ENCODE measurements at places on chromosomes 13 and 19.

GRCh38 chr13:57045826-57046546 is 94.7 kb upstream of the PRR20A start:
- DNase-seq, result no peak

GRCh38 chr13:38965281-38965680 is 25.4 kb downstream of the STOML3 start:
- DNase-seq, result no peak

DNA sequence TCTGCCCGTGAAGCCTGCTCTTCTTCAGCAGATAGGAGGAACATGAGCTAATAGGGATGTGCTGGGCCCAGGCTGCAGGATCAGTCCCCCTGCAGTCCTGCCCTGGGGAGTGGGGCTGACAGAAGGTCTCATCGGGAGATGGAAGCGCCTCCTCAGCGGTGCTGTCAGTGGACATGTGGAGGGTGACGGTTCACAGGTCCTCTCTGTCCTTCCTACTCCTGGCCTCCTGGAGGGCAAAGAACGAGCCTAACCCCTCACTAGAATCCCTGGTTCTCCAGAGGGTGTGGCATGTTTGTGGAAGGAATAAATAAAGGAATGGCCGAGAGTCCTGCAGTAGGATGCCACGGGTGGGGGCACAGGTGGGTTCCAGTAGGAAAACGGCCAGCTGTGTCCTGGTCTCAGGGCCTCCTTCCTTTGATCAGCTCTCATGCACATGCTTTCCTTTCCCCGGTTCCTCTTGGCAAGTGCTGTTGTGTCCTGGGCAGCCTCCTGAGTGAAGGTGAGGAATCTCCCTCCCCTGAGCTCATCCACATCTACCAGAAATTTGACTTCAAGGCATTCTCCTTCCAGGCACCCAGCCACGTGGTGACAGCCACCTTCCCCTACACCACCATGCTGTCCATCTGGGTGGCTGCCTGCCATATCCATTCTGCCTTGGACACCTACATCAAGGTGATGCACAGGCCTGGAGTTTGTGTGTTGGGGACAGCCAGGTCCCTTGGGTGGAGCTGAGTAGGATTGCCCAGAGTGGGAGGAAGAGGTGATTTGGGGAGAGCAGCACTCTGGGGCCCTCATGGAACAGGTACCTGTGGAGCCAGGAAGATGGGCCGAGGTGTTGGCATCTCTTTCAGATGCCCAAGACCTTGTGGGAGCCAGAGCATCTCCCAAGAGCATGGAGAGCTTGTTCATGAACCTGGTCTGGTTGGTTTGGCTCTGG is 28.6 kb upstream of the ZNF492 start:
- DNase-seq, result no peak

DNA sequence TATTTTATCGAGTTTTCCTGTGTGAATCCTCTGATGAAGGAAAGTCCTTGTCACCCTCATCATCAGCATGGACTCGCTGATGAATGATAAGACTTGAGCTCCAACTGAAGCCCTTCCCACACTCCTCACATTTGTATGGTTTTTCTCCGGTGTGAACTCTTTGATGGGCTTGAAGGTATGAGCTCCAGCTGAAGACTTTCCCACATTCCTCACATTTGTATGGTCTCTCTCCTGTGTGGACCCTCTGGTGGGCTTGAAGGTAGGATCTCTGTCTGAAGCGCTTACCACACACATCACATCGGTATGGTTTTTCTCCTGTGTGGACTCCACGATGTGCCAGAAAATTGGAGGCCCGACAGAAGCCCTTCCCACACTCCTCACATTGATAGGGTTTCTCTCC is 21.7 kb downstream of the ZNF45 start:
- DNase-seq, result no peak

DNA sequence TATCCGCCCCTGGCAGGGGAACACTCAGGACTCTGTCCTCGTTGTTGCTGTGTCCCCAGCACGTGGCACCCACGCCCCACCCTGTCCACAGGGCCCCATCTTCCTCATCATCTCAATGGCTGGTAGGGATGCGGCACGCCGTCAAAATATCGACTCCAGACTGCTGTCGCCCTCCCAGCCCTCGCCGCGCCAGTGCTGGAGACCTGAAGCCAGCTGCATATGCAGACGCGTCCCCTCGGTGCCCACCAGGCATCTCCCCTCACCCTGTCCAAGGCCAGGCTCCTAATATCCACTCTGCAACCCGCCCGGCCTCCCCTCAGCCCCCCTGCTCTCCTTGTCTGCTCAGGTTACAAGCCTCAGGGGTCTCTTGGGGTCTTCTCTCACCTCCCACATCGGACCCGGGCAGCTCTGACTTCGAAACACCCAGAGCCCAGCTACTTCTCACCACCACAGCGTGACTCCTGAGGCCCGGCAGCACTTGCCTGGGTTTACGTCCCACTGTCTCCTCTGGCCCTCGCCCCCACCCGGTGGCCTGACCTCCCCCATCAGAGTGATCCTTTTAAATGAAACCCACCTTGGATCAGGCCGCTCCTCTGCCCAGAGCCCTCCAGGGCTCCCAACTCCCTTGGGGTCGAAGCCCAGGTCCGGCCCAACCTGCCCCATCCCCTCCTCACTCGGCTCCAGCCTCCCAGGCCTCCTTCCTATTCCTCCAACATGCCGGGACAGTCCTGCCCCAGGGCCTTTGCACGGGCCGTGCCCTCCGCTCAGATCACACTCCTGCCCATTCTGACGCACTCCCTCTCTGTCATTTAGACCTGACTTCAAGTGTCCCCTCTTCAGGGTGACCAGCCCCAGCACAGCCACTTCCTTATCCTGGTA is 12.5 kb downstream of the PLIN4 start:
- DNase-seq, result no peak

DNA sequence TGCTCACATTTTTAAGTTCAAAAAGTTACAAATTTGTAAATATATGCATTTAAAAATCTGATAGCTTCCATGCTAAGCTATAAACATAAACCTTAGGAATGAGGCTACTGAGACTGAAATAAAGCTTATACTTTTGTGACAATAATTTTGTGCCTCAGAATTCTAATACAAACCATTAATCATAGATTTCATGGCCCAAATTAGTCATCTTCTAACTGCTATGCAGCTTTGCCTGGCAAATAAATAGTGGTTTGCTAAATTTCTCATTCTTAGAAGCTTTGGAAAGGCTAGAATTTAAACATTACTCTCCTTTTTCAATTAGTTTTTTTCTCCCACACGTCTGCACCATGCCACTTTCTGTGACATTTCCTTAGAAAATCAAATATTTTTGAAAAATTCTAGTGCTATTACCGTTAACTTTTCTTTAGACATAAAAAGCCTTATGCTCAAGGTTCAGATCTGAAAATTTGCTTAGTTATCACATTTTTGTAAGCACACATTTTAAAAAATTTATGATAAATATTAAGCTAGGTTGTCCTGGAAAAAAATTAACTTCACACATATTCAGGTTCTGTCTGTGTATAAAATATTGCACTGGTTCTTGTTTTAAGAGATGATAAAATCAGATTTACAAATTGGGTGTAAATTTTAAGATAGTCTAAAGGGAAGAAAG is 46.9 kb downstream of the FNDC3A start:
- no peak for DNase-seq

DNA sequence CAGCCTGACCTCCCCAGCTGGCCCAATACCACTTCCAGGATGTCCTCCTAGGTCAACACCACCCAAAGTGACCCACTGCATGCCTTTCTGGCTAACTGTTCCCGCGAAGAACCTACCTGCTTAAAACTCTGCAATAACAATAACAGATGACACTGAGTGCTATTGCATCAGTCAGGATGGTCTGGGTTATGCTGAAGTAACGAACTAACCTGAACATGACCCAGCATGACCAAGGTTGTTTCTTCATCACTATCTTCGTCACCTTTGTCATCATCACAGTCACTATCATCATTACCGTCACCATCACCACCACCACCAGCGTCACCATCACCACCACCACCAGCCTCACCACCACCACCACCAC is 10.6 kb upstream of the FXYD3 start:
- DNase-seq, result no peak

- peak; percentile 26 for DNase-seq
Measured at GRCh38 chr13:80361883-80362327, 21.0 kb upstream of the SPRY2 start.

DNA sequence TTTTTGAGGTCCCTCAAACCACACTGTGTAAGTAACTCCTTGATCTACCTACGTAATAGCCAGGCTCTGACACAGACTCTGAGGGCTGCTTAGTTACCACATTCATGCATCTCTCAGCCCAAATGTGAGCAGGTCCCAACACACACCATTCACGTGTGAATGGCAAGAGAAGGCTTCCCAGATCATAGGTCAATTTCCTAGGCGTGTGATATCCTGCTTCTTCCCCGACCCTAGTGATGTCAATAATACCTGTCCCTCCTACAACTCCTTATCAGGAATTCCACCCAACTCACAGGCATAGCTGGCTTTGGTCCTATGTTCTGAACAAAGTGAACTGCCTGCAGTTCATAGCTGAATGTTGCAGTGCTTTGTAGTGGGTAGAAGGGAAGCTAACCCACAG is 334.5 kb downstream of the RFC3 start:
- DNase-seq, result no peak

GRCh38 chr13:24012648-24013047 is 115.3 kb upstream of the C1QTNF9B start:
- DNase-seq, result peak; percentile 4

DNA sequence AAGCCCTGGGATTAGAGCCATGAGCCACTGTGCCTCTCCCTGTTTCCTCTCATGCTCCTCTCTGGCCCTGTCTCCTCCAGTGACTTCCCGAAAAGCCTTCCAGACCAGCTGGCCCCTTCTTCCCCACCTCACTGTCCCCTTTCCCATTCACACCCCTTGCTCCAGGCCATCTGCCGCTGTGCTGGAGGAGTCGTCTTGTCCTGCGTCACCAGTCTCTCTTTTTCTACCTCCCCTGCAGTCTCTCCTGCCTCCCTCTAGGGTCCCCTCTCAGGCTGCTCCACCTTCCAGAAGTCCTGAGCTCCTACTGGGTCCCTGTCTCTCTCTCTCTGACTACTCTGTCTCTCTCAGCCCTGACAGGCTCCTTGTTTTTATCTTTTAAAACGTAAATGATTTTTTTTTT is 5.3 kb upstream of the FFAR1 start:
- DNase-seq, result no peak

DNA sequence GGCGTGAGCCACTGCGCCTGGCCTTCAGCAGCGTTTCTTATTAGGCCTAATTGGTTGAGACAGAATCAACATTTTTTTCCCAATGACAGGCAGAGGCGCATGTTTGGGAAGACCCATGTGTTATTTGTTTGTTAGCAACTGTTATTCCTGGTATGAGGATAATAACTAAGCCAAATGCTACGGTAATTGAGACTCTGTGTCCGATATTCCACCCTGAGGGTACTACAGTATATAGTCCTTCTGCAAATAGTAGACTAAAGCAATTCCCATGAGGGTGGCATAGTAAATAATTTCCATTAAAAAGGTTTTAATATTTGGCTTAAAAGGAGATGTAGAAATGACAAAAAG is 18.4 kb upstream of the CCL25 start:
- DNase-seq, result no peak

GRCh38 chr13:104980586-104980985 is 1554.9 kb downstream of the EFNB2 start:
- no peak for DNase-seq

DNA sequence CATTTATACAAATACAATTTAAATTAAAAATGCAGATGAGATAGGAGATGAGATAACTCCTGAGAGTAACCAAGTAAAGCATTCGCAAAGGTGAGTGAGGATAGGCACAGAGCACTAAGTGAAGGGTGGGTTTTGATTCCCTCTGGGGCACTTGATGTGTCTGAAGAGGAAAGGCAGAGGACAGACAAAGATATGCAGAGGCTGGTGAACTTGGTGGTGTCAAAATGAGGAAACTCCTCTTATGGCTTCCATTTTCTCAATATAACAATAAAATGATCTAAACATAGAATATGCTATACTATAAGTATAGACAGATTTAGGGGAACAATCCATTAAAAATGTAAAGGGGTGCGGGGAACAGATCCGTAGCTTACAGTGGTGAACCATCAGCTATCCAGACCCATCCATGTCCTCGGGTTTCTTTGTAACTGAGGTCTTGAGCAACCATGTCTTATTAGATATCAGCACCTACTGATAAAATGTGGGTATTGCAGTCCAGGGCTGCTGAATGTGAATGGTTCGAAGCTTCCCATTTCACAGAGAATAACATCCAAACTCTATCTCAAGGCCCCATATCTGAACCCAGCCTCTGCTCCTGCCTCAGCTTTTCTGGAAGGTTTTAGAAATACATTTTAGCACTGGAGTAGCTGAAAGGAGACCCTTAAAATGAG is 73.9 kb upstream of the SLC10A2 start:
- DNase-seq, result peak; percentile 44

- DNase-seq, result no peak
Measured at GRCh38 chr19:55106591-55106990, 10.8 kb downstream of the PPP1R12C start.

DNA sequence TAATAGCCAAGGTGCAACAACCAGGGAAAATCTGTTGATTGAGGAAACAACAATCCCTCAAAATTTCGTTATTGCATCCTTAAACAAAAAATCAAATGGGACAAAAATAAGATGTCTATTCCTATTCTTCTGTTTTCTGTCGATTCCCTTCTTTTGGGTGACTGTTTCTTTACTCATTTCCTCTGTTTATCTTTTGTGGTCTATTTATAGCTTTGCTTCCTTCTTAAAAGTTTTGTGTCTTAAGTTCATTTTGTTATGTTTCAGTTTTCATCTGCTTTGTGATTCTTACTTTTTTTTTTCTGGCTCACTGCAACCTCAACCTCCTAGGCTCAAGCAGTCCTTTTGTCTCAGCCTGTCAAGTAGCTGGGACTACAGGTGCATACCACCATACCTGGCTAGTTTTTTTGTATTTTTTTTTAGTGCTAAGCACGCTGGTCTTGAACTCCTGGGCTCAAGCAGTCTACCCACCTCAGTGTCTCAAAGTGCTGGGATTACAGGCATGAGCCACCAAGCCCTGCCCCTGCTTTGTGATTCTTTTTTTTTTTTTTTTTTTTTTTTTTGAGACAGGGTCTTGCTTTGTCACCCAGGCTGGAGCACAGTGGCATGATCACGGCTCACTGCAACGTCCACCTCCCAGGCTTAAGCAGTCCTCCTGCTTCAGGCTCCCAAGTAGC is 10.4 kb downstream of the ZNF146 start:
- no peak for DNase-seq

All from NCI-H1417 (cell line).